CD4-positive, alpha-beta memory T cell (primary cell): ENCODE measurements at places on chromosomes 11 and 22.

GRCh38 chr22:46929710-46930204 is 167.3 kb downstream of the TBC1D22A start:
- peaks cover 6% of the 10 kb centered on the region for H3K36me3 ChIP-seq
- no peak for DNase-seq
- no peak overlapping the region for H3K27ac ChIP-seq
- H3K4me3 ChIP-seq = no peak overlapping the region

DNA sequence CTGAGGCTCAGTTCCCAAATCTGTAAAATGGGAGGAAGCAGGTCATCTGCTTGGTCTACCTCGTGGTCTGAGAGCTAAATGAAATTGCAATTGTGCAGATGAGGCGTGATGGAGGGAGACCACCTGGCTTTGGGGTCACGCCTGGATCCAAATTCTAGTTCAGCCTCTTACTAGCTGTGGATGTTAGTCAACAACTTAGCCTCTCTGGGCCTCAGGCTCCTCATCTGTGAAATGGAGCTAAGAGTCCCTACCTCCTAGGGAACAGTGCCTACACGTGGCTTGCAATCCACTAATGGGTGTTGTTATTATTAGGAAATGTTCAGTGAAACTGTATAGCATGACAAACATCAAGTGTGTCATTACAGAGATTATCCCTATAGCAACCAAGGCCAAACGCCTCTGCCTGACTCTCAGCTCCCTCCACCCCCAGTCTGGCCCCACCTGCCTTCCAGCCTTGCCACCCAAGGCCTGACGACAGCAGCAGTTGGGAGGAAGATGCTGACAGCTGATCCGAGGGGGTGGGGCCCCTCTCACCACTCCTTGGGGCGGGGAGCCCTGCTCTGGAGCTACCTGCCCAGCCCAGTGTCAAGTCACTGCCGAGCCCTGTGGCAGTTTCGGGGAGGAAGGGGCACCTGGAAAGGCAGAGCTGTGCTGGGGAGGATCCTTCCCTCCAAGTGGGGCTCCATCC is 1.7 kb upstream of the RHOD start:
- no peaks in the 10 kb centered on the region for H3K27me3 ChIP-seq
- H3K4me1 ChIP-seq = peaks cover 7% of the 10 kb centered on the region
- no peak overlapping the region for H3K27ac ChIP-seq
- no peak for DNase-seq
- no peaks in the 10 kb centered on the region for H3K36me3 ChIP-seq

GRCh38 chr11:19181531-19182261 is 20.1 kb downstream of the CSRP3 start:
- H3K4me3 ChIP-seq = no peak overlapping the region
- no peaks in the 10 kb centered on the region for H3K4me1 ChIP-seq
- H3K36me3 ChIP-seq = no peaks in the 10 kb centered on the region
- H3K27me3 ChIP-seq = no peaks in the 10 kb centered on the region
- no peak for DNase-seq

DNA sequence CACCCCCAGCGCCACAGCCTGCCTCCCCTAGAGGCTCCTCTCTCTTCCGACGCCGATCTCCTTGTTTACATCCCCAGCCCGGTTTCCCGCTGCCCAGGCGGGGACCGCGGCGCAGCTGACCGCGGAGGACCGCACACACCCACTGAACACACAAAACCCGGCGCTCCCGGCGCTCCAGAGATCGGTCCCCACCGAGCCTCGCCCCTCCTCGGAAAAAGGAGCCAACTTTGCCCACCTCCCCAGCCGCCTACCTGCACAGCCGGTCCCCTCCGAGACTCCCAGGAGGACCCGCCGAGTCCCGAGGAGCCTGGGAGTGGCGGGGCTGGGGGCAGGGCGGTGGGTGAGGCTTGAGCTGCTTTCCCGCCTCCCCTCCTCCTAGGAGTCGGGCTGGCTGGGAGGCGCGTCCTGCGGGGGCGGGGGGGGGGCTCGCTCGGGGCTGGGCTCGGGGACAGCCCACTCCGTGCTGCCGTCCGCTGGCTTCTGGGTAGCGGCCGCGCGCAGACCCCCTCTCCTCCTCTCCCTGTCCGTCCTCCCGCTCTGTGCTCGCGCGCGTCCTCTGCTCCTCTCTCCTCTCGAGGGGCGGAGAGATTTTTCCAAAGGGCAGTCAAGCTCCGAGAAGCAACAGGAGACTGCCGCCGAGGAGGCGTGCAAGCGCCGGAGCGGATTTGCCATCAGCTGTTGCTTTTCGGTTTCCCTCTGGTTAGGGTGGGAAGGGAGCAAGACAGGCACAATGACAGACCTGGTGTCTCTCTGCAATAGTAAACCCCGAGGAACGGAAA is at the start of gene FXYD6:
FXYD6 (minus strand) TSS at position 318 of the 779 bp plus-strand sequence. CDS start 33,882 bp downstream, outside the sequence.
- H3K4me1 ChIP-seq = peaks cover 37% of the 10 kb centered on the region
- DNase-seq = peak; percentile 21
- peak within 1 kb of the TSS; percentile 53 for H3K4me3 ChIP-seq
- no peak within 1 kb of the TSS for H3K27ac ChIP-seq
- peaks cover 25% of the 10 kb centered on the region for H3K27me3 ChIP-seq
- H3K36me3 ChIP-seq = no peaks in the 10 kb centered on the region

DNA sequence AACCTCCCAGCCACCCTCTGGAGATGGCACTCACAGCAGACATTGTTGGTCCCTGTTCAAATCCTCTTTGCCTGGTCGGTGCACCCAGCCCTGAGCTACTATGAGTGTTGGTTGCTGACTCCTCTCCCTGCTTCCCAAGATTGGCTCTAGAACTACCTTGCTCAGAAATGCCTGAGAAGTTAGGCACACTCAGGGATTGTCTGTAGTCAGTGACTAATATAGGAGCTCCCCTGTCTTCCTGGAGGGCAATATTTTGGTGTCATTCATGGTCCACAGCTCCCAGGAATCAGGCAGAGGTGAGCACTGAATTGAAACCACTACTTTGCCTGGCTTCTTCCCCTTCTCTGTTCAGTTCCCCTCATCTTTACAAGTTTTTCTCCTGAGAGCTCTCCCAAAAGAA is 325.9 kb downstream of the MIAT start:
- H3K27ac ChIP-seq = no peak overlapping the region
- no peaks in the 10 kb centered on the region for H3K4me1 ChIP-seq
- no peaks in the 10 kb centered on the region for H3K36me3 ChIP-seq
- no peak overlapping the region for H3K4me3 ChIP-seq
- no peak for DNase-seq

DNA sequence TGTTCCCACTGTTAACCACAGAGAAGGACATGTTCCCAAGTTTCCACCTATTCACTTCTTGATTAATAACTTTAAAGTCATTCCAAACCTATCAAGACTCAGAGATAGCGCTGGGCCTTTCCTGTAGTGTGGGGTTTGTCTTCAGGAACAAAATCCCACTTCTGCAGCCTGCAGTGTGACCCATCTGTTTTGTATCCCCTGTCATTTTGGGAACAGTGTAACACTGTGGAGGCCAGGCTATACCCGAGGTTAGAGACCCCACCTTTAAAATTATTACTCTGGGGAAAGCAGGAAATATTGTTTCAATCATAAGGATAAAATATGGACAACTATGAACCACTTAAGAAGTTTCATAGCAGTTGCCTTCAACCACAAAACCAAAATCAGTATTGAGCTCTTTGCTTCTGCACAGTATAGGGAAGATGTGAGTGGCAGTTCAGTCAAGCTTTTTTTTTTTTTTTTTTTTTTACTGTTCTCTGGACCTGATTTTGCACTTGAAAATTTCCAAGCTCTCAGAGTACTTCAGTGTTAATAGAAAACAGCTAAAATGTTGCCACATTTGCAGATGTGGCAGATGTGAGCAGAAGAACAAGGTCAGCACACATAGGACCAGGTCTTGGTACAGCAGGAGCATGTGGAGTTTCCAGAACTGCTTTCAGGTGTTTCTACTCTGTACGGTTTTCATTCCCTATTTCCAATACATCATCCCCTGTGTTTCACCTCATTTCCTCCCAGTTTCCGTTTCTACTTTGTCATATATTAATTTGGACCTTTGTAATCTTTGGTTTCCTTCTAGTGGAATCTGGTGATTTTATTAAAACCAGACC is 121.5 kb downstream of the MAML2 start:
- H3K36me3 ChIP-seq = no peaks in the 10 kb centered on the region
- peak overlapping the region; percentile 2 for H3K27ac ChIP-seq
- no peak overlapping the region for H3K4me3 ChIP-seq
- no peak for DNase-seq

GRCh38 chr11:102846292-102846691 is 2.9 kb upstream of the MMP3 start:
- H3K27ac ChIP-seq = no peak overlapping the region
- no peaks in the 10 kb centered on the region for H3K4me1 ChIP-seq
- no peaks in the 10 kb centered on the region for H3K36me3 ChIP-seq
- no peak for DNase-seq
- H3K27me3 ChIP-seq = no peaks in the 10 kb centered on the region
